ENCODE measurements at places on chromosomes 16 and 17. TPM values are rescaled to one million over a fixed set of nuclear protein-coding genes. Genes with fewer than 3 reads are reported as not detected.

GAS2L2 gene
- not detected for total RNA-seq

KLHL10 gene
- not detected for total RNA-seq

CEP112 gene
- 41.6 TPM for total RNA-seq

TBC1D3K gene
- not detected for total RNA-seq

CIITA gene
- 0.04 TPM for total RNA-seq

KRT24 gene
- not detected for total RNA-seq

ENPP7 gene
- not detected for total RNA-seq

CHST6 gene
- total RNA-seq, result not detected

TPPP3 gene
- 34.6 TPM for total RNA-seq

HS3ST3A1 gene
- 22.2 TPM for total RNA-seq

PIPOX gene
- 91.7 TPM for total RNA-seq

NDEL1 gene
- total RNA-seq, result 23.0 TPM

CD300H gene
- total RNA-seq, result not detected

ACE gene
- 1.1 TPM for total RNA-seq

CAPNS2 gene
- 0.13 TPM for total RNA-seq

UTS2R gene
- total RNA-seq, result 8.3 TPM

DHRS13 gene
- 25.6 TPM for total RNA-seq

DBNDD1 gene
- 14.4 TPM for total RNA-seq

TEKT5 gene
- not detected for total RNA-seq

CCL17 gene
- not detected for total RNA-seq

KRTAP2-2 gene
- total RNA-seq, result not detected

TMED6 gene
- not detected for total RNA-seq

NOB1 gene
- total RNA-seq, result 27.4 TPM

PEX12 gene
- total RNA-seq, result 8.4 TPM

HLF gene
- 2.4 TPM for total RNA-seq

SYNGR2 gene
- 21.1 TPM for total RNA-seq

ITGB3 gene
- 28.9 TPM for total RNA-seq

DRC7 gene
- total RNA-seq, result not detected

YBX2 gene
- not detected for total RNA-seq

CLEC10A gene
- not detected for total RNA-seq

PROCA1 gene
- total RNA-seq, result 5.4 TPM

VMO1 gene
- 4.3 TPM for total RNA-seq

C17orf100 gene
- 1.9 TPM for total RNA-seq

TMEM256 gene
- 71.8 TPM for total RNA-seq
